ENCODE measurements at places on chromosomes 6 and 20. TPM values are rescaled to one million over a fixed set of nuclear protein-coding genes. Genes with fewer than 3 reads are reported as not detected.

The ZNF391 gene
- total RNA-seq: 1.1 TPM

The ADGB gene
- not detected for total RNA-seq

The MYCT1 gene
- not detected for total RNA-seq

The OPN5 gene
- total RNA-seq: not detected

The REM1 gene
- total RNA-seq: not detected

The PLN gene
- not detected for total RNA-seq

The HLA-DMB gene
- total RNA-seq: 3.3 TPM

The TRIM15 gene
- 6.5 TPM for total RNA-seq

The POU5F1 gene
- 1.9 TPM for total RNA-seq

The RSPH4A gene
- 0.27 TPM for total RNA-seq

The CDSN gene
- 0.12 TPM for total RNA-seq

The SPATA25 gene
- 0.42 TPM for total RNA-seq

The EEF1A2 gene
- total RNA-seq: 454 TPM

The STX11 gene
- 0.69 TPM for total RNA-seq

The ABRACL gene
- total RNA-seq: 47.4 TPM

The TDRD6 gene
- total RNA-seq: 0.57 TPM

The TNXB gene
- total RNA-seq: 8.5 TPM

The SLA2 gene
- 0.12 TPM for total RNA-seq

The DEFB128 gene
- total RNA-seq: not detected

The ENPP3 gene
- total RNA-seq: 0.15 TPM

The PRSS16 gene
- 14.5 TPM for total RNA-seq

The MAN1A1 gene
- 46.0 TPM for total RNA-seq

The OOEP gene
- total RNA-seq: not detected

The GPR6 gene
- not detected for total RNA-seq

The NOX3 gene
- not detected for total RNA-seq

The ULBP1 gene
- total RNA-seq: 12.4 TPM

The KIF3B gene
- 31.5 TPM for total RNA-seq
